ENCODE measurements at places on chromosomes 16 and 17.

DNA sequence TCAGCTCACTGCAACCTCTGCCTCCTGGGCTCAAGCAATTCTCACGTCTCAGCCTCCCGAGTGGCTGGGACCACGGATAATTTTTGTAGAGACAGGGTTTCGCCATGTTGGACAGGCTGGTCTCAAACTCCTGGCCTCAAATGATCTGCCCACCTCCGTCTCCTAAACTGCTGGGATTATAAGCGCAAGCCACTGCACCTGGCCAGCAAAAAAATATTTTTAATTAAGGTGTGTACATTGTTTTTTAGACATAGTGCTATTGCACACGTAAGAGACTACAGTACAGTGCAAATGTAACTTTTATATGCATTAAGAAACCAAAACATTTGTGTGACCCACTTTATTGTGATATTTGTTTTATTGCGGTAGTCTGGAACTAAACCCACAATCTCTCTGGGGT, 49.0 kb downstream of the NACA2 start:
- DNase-seq = no peak

DNA sequence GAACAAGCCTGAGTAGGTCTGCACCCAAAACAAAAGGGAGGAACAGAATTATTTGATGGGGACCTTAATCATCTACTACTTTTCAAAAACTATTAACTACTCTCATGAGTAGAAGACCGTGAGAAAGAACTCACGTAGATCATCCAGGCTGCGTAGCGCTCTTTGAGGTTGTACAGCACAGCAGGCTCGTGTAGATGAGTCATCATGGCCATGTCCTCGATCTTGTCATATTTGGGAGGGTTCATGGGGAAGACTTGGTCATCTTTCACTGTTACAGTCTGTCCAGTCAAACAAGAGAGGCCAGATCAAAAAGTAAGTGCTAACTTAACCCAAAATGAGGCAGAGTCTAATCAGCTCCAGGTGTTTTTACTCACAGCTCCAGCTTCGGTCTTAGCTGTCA, 2.3 kb downstream of the MYH1 start:
- no peak for DNase-seq

GRCh38 chr16:66920924-66921680, 2.4 kb upstream of the CDH16 start:
- DNase-seq = no peak

DNA sequence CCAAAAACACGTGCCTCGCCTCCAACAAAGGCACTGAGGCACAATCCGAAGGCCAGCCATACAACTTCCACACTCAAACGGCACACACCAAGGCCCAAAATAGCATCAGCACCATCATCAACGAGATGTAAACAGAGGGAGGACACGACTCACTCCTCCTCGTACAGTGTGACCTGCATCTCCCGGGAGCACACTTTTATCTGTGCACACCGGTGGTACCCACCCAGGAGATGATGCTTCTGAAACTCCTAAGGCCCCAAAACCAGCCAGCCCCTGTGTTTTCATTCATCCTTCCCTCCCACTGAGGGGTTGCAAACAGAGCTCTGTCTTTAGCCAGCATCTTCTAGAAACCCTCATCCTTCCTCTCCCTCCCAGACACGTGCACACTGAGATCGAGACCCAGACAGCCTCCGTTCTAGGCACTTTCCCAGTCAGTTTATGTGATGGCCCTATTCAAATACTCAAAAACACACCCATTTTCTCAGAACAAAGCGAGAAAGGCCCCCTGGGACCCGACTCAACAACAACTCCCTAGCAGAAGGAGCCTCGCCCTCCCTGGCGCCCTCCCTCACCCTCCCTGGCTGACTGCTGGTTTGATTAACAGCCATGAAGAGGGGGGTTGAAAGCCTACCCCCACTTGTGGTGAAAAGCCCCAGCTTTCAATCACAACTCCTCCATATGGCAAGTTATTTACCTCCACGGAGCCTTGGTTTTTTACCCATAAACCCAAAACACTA, 76.3 kb downstream of the GAS7 start:
- no peak for DNase-seq

GRCh38 chr17:67260170-67260987, 15.4 kb upstream of the HELZ start:
- no peak for DNase-seq

DNA sequence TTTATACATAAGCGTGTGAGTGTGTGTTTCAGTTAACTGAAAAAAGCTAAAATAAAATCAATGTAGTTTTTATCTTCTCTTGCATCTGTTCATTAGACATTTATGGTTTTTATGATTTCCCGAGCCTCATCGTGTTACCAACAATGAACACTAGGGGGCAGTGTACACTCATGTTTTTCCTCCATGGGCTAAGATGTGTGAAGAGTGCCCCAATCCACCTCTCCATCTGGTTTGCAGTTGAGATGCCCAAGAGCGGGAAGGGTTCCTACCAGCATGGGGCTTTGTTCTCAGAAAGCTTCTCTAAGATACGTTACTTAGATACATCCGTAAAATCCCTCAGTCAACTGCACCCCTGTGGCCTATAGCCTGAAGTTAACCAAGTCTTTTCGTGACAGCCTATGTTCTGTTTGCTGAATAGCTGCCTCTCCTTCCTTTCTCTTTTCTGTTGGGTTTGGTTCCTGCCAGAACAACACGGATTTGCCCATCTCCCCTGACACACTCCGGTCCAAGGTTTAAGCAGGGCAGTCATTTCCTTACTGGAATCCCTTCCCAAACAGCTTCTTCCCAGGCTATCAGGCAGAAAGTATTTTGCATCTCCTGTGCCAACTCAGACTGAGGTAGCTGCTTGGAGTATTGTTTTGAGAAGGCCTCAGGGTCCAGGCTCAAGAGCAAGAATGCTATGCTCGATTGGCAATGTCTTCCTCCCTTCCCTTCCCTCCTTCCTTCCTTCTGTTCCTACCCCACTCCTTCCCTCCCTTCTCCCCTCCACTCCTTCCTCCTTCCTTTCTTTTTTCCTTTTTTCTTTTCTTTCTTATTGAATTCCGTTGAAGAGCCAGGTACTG, 12.9 kb upstream of the ELAC2 start:
- DNase-seq = peak; percentile 36

- DNase-seq = no peak
Observed at GRCh38 chr17:40612599-40613244, 34.9 kb downstream of the SMARCE1 start.

- DNase-seq = no peak
Observed at GRCh38 chr16:31177136-31177535, 2.8 kb upstream of the FUS start.

GRCh38 chr17:43940630-43941029, 1.6 kb downstream of the PPY start:
- peak; percentile 63 for DNase-seq
